ENCODE measurements at places on chromosomes 13 and 19.
A peak's percentile ranks its signal among the peaks of the same experiment; 100 is the strongest.

- DNase-seq = no peak
These were observed 90.2 kb downstream of the RAB20 start for GRCh38 chr13:110471156-110471832.

GRCh38 chr13:45747071-45747470 is 45.0 kb downstream of the CBY2 start:
- no peak for DNase-seq

DNA sequence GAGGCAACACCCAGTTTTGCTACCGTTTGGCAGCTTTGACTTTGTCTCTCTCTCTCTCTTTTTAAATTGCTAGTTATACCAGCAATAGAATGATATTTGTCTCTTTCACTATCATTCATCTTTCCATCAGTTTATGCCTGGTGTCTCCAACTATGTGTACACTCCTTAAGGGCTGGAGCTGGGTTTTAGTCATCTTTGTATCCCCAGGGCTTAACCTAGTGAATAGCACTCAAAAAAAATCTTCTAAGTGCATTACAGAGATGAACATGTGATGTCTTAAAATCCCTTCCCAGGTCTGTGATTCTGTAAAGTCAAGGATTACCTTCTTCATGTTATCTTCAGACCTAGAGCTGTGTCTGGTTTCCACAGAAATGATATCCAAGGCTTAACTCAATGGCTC is 7.8 kb upstream of the UBL3 start:
- DNase-seq = no peak

GRCh38 chr13:46535002-46535401 is 18.0 kb upstream of the LRCH1 start:
- no peak for DNase-seq

- no peak for DNase-seq
These were observed 1623.5 kb downstream of the PCDH9 start for GRCh38 chr13:65606622-65607021.

DNA sequence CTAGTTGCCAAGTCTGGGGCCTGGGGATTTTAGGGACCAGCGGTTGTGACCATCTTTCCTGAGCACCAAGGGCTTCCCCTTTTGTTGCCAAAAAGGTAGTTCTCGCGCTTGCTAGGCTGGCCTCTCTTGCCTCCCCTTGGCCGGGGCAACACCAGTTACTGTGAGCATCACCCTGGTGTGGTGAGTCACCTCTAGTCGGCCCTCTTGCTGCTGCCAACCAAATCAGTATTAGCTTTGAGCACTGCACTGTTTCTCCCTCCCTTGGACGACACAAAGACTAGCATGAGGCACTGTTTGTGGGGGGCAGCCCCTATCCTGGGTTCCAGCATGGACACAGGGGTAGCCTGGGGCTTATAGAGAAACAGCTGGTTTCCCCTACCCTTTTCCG is 6.9 kb downstream of the SYDE1 start:
- DNase-seq = no peak

DNA sequence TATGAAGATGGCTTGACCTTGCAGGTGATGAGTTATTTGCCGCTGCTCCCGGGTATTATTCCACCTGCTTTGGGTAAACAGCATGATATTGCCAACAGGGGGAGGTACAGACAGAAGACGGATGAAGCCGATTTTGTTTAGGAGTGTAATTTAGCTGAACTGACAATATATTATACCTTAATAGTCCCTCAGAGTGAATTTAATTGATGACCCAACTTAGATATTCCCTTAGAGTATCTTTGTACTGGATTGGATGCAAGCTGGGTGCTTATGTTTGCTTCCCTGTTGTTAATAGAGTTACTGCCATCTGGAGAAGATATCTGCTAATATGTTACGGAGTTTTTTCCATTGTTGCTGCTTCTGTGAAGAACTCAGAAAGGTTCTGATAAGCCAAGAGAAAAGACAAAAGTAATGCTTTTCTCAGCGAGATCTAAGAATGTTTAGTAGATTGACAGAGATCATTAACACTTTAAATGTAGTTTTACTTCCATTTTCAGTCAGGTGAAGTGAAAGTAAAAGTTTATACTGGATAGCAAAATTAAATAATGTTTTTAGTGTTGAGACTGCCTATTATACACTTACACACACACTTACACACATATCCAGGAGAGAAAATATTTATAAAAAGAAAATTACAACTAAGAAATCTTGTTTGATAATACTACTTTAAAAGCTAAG is 2220.8 kb upstream of the PCDH20 start:
- peak; percentile 13 for DNase-seq

- no peak for DNase-seq
These were observed 34.7 kb upstream of the LRRC4B start for GRCh38 chr19:50602935-50603334.

DNA sequence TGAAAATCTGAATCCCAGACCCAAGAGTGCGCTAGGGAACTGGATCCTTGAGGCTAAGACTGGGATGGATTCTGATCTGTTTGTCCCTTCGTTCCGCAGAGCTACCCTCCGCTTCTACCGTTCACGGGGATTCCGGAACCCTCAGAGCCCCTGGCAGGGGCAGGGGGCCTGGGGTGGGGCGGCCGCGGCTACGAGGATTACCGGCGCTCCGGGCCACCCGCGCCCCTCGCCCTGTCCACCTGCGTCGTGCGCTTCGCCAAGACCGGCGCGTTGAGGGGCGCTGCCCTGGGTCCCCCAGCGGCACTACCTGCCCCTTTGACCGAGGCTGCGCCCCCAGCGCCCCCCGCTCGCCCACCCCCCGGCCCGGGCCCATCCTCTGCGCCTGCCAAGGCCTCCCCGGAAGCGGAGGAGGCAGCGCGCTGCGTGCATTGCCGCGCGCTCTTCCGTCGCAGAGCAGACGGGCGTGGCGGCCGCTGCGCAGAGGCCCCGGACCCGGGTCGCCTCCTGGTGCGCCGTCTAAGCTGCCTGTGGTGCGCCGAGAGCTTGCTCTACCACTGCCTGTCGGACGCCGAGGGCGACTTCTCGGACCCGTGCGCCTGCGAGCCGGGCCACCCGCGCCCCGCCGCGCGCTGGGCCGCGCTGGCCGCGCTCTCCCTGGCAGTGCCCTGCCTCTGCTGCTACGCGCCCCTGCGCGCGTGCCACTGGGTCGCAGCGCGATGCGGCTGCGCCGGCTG is 7.1 kb downstream of the SPRED3 start:
- no peak for DNase-seq

DNA sequence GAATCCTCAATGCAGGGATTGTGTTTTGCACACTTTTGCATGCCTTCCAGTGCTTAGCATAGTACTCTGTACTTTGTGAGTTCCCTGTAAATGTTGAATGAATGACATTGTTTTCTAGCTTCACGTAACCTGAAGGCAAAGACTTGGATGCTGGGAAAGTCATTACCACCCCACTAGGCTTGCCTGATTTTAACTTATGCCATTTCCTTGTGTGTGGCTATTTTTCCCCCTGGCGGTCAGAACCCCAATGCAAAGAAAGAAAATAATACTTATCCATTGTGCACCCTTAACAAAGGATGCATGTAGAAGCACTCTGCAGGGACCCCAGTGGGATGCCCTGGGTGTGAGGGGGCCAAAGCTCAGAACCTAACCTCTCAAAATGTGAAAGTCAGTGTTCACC is 1.2 kb upstream of the ENOX1 start:
- DNase-seq = no peak

DNA sequence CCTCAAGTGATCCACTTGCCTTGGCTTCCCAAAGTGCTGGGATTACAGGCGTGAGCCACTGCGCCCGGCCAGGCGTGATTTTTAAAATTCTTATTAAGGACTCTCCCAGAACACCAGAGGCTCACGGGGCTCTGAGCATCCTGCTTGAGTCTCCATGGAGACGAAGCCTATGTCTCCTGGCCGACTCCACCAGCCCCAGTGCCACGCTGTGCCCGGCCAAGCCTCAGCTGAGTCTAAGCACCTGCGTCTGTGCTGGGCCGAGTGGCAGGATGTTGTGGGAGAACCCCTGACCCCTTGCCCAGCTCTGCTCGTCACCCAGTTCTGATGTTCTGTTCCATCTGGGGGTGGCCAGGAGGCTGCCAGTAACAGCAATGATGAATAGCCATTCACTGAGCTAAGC is 3.9 kb upstream of the CELF5 start:
- DNase-seq = no peak

DNA sequence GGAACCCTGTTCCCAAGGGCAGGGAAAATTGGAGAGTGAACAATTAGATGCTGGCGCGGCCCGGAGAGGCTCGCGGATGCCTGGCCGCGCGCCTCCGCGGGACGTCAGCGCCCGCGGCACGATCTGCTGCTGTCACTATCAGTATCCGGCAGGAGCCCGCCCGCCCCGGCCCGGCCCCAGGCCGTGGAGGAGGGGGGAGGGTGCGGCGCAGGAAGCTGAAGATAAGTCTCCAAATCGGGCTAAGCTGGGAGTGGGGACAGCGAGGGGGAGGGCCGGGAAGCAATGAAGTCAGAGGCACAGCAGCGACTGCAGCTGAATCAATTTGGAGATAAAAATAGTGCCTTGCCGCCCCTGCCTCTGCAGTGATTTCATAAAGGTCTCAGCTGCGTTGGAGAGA is 441.5 kb upstream of the KLF12 start:
- DNase-seq = no peak

Measured in Panc1 (cell line).